ENCODE measurements at places on chromosomes 2 and 18. TPM values are rescaled to one million over a fixed set of nuclear protein-coding genes. Genes with fewer than 3 reads are reported as not detected.

DNA sequence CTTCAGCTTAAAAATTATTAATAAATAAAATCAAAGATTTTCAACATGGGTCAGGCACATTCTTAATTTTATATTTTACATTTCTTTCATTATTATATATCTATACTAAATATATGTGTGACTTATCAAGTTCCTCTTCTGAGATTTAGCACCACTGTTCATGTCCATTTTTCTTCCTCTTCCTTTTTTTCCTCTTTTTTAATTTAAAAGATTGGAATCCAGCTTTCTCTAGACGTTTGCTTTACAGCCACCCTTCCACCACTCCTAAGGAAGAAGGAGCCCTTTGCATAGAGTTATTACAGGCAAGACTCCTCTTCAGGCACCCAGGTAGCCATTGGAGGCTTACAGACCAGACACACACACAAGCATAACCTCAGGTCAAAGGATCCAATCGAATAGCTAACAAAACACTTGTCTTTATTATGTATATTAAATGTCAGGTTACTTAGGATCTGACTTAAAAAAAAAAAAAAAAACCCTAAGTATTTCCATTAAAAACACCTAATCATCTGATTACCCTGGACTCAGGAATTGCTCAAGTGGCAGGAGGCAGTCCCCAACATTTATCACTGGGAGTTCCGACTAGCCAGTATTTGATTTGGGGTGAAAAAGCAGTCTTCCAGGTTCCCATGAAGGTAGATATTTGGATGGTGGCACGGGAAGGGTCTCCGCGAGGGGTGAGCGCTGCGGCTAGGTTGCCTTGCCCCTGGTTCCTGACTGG is 2.4 kb upstream of the ZEB2 start:
- no peak for DNase-seq

DNA sequence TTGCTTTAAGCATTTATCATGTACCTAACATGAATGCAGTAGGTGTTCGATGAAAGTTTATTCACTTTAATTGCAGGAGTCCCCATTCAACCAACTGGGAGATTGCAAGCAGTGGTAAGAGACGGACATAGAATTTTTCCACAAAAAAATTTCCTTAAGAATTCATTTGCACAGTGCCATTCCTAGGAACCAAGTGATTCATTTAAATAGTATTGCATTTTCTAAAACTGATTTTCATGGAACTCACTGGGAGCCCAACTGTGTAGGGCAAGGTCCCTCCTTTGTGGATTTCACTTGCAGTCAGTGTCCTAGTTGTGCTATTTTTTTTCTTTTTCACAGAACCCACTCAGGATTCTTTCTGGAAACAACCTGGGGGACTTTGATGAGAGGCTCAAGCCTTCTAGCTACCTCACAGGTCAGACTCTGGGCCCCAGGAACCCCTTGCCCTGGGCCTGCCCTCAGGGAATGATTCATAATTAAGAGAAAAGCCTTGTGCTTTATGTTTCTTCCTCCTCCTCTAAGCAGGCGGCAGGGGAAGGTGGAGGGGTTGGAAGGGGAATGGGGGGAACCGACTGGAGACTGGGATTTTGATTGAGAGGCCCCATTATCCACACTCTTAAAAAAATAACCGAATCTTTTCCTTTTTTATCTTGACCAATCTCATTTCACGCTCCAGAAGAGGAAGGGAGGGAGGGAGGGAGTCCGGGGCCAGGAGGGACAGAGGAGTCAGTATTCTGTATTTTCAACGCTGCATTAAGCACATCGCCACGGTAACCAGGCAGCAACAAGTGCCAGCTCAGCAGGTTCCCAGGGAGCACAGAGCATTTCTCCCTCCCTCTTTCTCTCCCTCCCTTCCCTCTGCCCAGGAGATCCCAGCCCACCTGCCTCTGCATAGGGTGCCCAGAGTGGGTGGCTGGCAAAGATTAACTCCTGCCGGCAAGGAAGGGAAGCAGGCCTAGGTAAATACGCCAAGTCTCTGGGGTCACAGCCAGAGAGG is 51.8 kb downstream of the PSD4 start:
- no peak for DNase-seq

The KIF1A gene
- total RNA-seq: 0.81 TPM

The IL36RN gene
- not detected for total RNA-seq

DNA sequence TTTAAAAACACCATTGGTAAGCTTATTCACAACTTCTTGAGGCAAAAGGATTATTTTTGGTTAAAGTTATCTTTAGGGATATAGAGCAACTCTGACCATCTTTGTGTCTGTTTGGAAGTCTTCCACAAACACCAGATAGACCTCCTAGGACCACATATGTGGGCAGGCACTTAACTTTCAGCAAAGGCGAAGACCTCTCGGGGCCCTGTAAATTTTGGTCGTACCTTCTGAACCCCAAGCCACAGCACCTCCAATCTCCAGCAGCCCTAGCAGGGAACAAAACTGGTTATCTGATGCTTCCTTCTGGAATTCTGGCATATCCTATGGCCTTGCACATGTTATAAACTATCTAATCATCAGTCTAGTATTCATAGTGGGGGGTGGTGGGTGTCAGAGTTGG is 114.8 kb downstream of the MBD5 start:
- DNase-seq: no peak

The NOL4 gene
- total RNA-seq: not detected

- no peak for DNase-seq
These were observed 386.9 kb downstream of the FIGN start for GRCh38 chr2:163348857-163349380.

DNA sequence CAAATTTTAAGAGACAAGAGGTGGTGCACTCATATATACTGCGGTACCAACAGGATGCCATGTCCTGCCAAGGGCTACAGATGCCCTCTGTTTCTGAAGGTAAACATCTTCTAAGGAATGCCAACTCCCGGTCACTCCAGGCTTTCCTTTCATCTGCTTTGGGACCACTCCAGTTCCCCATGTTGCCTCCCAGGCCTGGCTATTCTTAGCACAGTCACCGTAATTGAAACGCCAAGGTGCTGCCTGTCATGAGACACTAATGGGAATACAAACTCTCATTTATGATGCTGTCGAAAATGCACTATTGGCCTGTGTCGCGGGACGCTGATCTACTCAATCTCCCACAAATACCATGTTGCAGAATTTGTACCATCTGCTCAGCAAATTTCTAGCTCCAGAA is 79.6 kb downstream of the KLF7 start:
- DNase-seq: no peak

- DNase-seq: no peak
These were observed 757.2 kb downstream of the GALR1 start for GRCh38 chr18:78006774-78007260.

The EGR4 gene
- total RNA-seq: not detected

The MOCOS gene
- 5.0 TPM for total RNA-seq

The ACOXL gene
- total RNA-seq: 47.5 TPM

The CCDC141 gene
- 25.7 TPM for total RNA-seq

DNA sequence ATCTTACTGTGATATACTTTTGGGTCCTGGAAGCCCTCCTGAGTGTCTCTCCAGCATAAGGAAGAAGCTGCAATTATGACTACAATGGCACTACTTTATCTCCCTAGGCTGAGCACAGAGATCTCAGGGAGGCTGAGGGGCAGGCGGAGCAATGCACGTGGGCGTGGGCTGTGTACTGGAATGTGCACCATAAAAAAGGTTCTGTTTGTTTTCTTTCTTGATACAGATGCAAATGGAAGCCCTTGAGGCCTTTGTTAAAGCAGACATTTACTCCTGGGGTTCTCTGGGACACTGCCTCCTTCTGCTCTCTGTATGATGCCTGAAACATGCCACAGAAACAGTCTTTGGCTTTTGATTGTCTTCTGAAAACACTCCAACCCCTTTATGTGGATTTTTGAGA is 79.1 kb upstream of the DLX2 start:
- DNase-seq: no peak

- DNase-seq: no peak
These were observed 256.2 kb downstream of the FIGN start for GRCh38 chr2:163479599-163479998.

DNA sequence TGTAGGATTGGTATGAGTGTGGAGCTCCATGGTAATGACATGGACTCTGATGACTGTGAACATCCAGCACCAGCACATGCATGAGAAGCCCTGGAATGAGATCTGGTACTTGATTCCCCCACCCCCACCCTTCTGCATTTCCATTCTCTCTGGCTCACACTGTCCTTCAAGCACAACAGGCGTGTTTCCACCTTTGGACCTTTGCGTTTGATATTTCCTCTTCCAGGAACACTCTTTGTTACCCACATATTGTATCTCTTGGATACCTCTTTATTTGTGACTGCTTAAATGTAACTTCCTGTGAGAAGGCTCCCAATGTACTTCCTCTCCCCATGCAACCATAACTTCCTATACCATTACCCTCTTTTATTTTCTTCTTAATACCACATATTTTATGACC is 263.8 kb downstream of the HNMT start:
- DNase-seq: no peak

The HRH4 gene
- 1.7 TPM for total RNA-seq

The ALLC gene
- total RNA-seq: not detected

DNA sequence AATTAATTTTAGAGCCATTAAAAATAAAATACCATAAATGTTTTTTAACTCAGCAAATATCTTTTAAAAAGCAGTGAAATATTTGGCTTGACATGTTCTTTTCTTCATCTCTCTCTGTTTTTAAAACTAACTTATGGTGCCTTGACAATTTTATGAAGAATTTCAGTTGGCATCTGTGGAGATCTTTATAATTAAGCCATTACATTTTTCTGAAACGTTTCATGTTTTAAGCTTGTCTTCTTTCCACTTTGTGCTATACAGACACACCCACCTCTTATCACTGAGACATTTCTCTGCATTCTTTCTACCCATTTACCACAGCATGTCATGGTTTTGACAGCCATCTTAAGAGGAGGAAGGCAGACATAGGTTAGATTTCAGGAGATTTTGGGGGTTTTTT is 915.1 kb upstream of the FSHR start:
- no peak for DNase-seq

The FAM237A gene
- not detected for total RNA-seq

The LINC00305 gene
- total RNA-seq: not detected

- DNase-seq: no peak
These were observed 489 bp downstream of the TRMT61B start for GRCh38 chr2:28869494-28870145.

- DNase-seq: no peak
These were observed 19.1 kb downstream of the CCDC93 start for GRCh38 chr2:117994729-117995128.

The FSHR gene
- total RNA-seq: not detected

DNA sequence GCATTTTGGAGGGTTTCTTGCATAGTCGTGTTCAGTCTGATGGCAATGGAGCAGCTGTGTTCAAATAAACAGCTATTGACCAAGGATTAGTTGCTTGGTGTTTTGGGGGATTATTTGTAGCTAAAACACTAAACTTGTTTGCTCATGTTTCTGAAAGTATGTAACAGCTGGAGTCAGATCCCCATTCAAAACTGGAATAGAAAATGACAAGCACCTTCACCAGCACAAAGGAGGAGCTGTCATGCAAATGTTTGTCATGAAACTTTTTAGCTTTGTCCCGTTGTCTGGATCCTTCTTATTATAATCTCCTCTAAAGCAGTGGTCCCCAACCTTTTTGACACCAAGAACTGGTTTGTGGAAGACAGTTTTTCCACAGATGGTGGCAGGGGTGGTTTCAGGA is 96.9 kb upstream of the ZNF236 start:
- no peak for DNase-seq

DNA sequence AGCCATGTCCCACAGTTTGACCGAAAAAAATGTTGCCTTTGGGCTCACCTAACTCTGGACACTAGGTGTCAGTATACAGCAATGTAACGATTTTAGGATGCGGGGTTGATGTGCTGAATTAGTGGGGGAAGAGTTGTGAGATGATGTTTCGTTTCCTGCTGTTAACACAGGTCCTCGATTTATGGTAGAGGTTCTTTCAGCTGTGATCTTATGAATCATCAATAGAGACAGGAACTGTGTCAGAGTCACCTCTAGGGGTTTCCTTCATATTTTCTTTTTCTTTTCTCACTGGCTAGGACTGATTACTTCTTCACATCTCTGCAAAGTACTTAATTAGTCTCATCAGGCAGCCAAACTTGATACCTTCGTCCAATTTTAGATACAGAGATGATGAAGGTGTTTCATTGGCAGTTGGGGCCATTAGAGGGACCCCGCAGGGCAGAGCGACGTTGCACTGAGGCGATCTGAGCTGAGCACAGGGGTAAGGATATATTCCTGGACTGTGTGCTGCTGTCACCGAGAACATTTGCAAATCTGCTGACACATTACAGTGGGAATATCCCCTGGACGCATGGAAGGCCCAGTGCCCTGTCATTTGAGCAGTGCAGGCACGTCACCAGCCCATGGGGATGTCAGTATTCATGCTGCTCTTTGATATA is 10.2 kb upstream of the MMADHC start:
- DNase-seq: no peak

DNA sequence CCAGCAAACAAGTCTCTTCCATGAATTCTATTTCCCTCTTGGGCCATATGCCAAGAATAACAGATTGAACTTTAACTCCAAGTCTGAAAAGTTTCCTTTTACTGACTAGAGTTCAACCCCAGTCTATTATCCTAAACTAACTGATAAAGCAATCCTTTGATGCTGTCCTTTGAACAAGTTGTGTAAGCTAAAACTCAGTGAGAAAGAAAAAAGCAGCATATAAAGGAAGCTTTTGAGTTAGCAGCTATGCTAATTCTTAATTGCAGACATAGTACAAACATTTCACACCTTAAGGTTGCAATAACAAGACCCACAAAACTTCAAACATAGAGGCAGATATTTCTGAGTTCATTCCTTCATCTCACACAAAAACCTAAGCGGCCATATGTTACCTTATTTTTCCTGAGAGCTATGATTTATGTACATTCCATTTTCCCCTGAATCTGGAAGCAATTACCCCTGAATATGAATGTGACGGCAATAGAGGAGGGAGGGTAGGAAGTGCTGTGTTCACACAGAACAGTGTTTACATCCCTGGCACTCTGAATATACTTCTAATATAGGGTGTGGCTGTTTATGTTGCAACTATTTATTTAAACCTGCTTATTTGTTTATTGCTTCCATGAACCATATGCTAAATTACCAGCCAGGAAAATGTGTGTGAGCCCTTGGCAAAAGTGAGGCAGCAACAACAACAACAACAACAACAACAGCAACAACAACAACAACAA is 180.6 kb downstream of the IRS1 start:
- DNase-seq: no peak

- peak; percentile 65 for DNase-seq
These were observed 78.1 kb downstream of the CIB4 start for GRCh38 chr2:26562811-26563645.

GRCh38 chr2:239138610-239139009 is 262.2 kb downstream of the HDAC4 start:
- DNase-seq: no peak

DNA sequence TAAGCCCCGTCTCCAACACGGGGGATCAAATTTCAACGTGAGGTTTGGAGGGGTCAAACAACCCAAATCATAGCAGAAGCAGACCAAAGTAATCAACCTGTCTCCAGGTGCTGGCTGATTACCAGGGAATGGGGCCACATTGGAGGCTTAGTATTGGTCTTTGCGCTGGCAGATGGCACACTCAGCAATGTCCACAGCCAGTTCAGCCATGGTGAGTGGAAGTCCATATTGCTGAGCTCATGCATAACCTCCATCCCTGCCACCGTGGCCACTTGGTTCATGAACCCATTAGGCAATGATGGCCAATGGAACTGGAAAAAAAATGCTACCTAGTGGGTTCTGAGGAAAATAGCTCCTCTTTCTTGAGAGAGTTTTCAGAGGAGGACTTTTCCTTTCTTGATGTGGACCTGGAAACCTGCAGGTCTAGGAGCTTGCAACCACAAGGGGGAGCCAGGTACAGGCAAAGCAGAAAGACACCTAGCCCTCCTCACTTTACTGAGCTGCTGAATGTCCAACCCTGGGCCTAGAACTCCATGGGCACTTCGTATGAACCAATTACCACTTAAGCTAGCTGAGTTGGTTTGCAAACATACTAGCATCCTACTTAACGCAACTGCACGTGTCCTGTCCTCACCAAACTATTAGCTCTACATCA is 128.0 kb upstream of the GYPC start:
- DNase-seq: no peak
